ENCODE measurements at places on chromosomes 3 and 15.

GRCh38 chr15:56102441-56102840 lies 109.0 kb upstream of the NEDD4 start:
- DNase-seq, result no peak

- DNase-seq, result no peak
Observed at GRCh38 chr15:95594496-95594895, 736.0 kb upstream of the NR2F2 start.

GRCh38 chr3:143439817-143440216 lies 320.2 kb downstream of the CHST2 start:
- DNase-seq, result no peak

- DNase-seq, result no peak
Observed at GRCh38 chr3:71694358-71694999, 30.7 kb downstream of the EIF4E3 start.

DNA sequence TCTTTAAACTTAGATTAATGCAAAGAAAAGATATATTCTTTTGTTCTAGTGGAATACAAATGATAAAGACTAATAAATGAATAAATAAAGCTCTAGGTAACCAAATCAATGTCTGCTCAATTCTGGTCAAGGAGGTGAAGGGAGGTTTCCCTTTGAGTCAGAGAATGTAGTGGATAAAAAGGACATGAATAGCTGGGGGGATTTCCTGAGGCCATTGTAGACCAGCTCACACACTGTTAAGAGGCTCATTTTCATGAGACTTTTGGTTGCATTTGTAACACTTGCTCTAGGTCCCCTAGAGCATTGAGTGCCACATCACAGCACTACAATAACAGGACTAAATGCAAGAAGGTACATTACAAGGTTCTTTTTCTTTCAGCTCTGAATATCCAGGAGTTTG lies 170.7 kb downstream of the TIGIT start:
- no peak for DNase-seq

DNA sequence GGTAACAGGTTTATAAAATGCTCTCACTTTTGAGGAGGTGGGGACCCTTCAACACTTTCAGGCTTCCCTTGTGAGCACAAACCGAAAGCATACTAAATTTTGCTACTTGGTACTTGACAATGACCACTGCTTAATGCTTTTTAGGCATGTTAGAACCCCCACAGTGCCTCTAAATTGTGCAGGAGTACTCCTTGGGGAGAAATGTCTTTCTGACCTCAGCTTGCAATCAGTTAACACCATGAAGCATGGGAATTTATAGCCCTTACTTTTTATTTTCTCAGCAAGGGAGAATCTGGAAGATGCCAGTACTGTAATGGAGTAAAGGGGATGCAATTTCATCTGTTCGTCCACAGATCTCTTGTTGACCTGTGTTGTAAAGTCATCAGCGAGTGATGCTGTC lies 308.9 kb upstream of the TBC1D5 start:
- DNase-seq, result no peak

GRCh38 chr3:15443826-15444524 lies 16.6 kb downstream of the EAF1 start:
- DNase-seq, result no peak

- no peak for DNase-seq
Observed at GRCh38 chr15:35519541-35520149, 26.3 kb downstream of the DPH6 start.

- no peak for DNase-seq
Observed at GRCh38 chr15:87669846-87670245, 586.7 kb downstream of the NTRK3 start.

GRCh38 chr3:124653071-124653796 lies 77.0 kb upstream of the UMPS start:
- no peak for DNase-seq

DNA sequence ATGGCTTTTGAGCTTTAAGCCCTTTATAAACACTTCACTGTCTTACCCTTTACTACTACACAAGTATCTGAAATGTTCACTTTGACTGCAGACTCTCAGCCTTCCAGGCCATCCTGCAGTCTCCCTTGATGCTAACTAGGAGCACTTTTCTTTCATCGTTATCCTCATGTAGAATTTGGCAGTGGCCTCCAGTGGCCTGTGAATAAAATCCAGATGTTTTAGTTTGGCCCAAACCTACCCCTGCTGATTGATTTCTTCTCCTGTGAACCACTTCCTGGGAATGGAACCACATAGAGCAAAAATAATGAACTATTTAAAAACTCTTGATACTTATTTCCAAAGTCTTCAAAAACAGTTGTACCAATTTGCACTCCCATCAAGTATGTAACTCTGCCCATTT lies 271.9 kb downstream of the FEZF2 start:
- DNase-seq, result no peak

DNA sequence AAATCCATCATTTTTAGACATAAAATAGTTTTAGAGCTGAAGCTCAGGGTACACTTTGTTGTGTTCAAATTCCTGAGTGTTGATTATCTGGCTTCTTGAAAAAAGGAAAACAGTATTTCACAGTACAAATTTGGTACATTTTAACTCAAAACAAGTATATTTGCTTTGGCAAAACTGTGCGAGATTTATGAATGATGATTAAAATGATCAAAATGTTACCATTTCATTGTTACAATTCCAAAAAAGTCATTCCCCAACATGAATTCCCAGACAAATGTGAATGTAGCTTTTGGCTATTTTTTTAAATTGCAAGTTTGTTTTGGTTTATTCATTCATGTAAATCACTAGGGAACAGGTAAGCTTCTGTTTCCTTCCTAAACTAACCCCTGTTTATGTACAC lies 347.4 kb upstream of the DCBLD2 start:
- DNase-seq, result no peak

GRCh38 chr3:171169866-171170265 lies 143.3 kb upstream of the SLC2A2 start:
- DNase-seq, result no peak
